Esophagus squamous epithelium (tissue), 5 donors: ENCODE measurements at places on chromosomes 12 and 14.

DNA sequence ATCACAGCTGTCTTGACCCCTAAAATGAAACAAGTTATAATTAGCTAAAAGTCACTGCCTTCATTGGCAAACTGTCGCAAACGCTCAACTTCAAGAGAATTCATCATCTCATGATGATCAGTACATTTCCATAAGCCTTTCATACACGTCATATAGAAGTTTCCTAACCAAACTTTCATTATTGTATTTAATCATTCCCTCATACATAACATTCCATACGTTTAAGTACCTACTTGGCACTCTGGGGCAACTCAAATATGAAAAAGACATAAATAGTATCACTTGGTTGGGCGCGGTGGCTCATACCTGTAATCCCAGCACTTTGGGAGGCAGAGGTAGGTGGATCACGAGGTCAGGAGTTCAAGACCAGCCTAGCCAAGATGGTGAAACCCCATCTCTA, 12.4 kb upstream of the PPP2R5E start:
- no peak for DNase-seq

- DNase-seq: no peak
These were observed 39.5 kb upstream of the DUSP6 start for GRCh38 chr12:89391726-89392336.

DNA sequence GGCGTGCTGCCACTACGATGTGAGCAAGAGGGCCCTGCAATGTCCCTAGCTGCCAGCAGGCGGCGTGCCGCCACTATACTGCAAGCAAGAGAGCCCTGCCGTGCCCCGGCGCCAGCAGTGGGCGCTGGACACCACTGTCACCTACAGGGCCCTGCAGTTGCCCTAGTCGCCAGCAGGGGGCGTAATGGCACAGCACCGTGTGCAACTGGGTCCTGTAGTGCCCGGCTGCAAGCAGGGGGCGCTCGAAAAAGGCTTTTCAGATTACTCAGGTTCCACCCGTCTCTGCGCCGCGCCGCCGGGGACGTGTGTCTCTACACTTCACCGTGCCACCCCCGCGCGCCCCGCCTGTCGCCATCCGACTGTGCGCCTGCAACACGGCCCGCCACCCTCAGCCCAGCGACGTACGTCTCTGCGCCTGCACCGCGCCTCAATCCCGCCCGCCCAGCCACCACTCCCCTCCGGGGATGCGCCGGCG, 1356.9 kb downstream of the TMEM121 start:
- DNase-seq: no peak

DNA sequence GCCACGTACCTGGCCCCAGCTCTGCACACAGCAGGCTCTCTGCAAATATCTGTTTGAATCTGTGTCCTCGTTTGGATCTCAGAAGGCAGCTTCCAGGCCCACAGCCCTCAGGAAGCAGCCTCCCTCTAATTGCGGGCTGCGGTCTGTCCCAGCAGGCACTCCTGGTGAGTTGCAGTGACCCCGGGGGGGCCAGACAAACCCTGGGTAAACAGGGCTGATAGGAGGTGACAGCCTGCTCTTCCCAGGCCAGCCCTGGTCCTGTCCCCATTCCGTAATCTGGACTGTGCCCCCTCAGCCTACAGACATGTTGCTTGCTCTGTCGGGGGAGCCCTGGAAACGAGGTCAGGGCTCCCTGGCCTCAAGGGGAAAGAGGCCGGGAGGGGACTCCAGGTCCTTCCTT, 2.0 kb downstream of the FOXN4 start:
- DNase-seq: no peak

DNA sequence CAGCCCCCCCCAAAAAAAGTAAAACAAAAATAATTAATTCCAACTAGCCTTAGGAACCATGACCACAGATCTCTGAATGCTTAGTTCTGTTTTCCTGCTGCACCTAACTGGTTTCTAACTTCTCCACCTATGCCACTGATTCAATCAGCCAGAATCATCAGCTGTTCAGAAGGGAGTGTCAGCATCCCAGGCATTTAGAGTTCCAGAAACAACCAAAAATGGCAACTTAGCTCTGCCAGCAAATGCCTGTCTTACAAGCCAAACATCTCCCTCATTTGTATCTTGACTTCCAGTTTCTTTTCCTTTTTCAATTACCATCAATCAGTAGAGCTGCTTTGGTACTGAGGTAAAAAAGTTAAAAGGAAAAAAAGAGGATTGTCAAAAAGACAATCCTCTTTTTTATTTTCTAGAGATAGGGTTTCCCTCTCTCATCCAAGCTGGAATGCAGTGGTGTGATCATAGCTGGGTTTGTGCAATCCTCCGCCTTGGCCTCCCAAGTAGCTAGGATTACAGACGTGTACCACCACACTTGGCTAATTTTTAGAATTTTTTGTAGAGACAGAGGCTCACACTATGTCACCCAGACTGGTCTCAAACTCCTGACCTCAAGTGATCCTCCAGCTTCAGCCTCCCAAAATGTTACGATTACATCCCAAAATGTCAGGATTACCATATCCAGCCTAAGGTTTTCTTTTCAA, 45.2 kb upstream of the ISM2 start:
- DNase-seq: no peak

- no peak for DNase-seq
These were observed 16.7 kb downstream of the SNRNP35 start for GRCh38 chr12:123474485-123475245.

DNA sequence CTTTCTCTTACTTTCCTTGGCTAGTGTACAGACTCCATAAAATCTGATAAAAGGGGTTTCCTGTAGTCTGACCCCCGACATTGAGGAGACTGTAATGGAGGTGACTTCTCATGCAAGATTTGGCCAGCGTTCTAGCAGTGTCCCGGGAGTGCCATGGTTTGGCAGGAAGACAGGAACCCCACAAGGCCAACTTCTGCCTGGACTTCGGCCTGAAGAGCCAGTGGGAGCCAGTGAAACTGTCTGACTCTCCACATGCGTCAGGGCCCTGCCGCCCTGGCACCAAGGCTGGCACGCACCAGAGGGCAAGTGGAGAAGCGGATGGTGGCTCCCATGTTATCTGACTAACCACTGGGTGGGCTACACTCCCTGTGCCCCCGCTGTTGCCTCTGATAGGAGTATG, 70.5 kb downstream of the TMEM260 start:
- no peak for DNase-seq
